Neural progenitor cell (in vitro differentiated cells): ENCODE measurements at places on chromosomes 1 and 21. TPM values are rescaled to one million over a fixed set of nuclear protein-coding genes. Genes with fewer than 3 reads are reported as not detected.

TNNT2 gene
- 3.1 and 13.2 TPM in 2 replicates for total RNA-seq

FCGR1A gene
- not detected in 2 replicates for total RNA-seq

CLDN17 gene
- not detected in 2 replicates for total RNA-seq

PHLDA3 gene
- 1.9 and 11.8 TPM in 2 replicates for total RNA-seq

E2F2 gene
- total RNA-seq = 3.4 and 7.0 TPM in 2 replicates

DNA sequence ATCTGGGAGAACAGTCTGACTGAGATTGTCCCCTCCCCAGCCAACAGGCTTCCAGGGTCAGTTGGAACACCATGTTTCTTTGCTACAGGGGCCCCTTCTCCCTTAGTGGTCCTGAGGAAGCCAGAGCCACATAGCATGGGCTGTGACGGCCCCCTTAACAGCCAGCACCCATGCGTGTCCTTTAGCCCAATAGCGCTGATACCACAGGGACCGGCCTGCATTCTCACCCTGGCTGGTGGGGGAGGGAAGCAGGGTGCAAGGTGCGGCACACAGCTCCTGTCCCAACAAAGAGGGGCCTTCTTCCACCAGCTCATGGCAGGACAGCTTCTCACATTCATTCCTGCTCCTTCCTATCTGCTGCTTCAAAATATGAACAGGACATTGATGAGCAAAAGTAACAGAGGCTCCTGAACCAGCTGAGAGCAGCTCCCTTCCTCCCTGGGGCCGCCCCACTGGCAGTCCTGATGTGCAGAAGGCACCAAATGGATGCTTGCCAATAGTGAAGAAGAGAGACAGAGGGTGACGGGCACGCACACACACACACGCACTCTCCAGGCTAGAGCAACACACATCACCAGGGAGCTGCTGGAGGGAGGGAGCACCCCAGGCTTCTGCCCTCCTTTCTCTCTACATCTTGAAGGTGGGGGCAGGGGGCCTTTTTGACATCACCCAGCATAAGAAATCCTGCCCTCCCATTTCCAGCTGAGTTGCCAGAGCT lies 99.4 kb downstream of the CRYAA start:
- no peak for DNase-seq
- H3K36me3 ChIP-seq = no peaks in the 10 kb centered on the region
- no peak overlapping the region for H3K4me3 ChIP-seq
- H3K4me1 ChIP-seq = no peaks in the 10 kb centered on the region

GRCh38 chr1:200561856-200562214 lies 58.7 kb downstream of the KIF14 start:
- H3K27ac ChIP-seq = no peak overlapping the region
- peaks cover 3% of the 10 kb centered on the region for H3K4me1 ChIP-seq
- no peak for DNase-seq

- no peak overlapping the region for H3K4me3 ChIP-seq
- H3K4me1 ChIP-seq = peaks cover 3% of the 10 kb centered on the region
- no peaks in the 10 kb centered on the region for H3K36me3 ChIP-seq
- H3K27me3 ChIP-seq = no peaks in the 10 kb centered on the region
- peak; percentile 42 for DNase-seq
These were observed 5.1 kb upstream of the CTSK start for GRCh38 chr1:150813028-150813707.

DNA sequence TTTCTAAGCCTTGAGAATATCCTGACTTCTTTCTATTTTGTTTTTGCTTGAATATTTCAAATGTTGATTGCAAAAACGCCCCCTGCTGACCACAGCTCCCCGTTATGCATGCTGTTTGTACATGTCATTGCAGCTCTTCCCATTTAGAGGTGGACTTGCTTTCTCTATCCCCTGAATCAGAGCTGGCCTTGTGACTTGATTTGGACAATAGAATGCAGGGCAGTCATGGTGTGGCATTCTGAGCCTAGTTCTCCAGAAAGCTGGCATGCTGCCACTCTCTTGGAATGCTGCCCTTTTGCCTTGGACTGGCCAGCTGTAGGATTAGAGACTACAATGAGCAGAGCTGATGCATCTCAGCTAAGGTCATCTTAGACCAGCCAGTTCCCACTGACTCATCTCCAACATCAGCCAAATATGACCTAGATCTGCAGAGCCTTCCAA lies 1561.5 kb downstream of the MRPL39 start:
- H3K4me3 ChIP-seq = no peak overlapping the region
- DNase-seq = peak; percentile 1
- no peak overlapping the region for H3K27ac ChIP-seq
- H3K4me1 ChIP-seq = no peaks in the 10 kb centered on the region
- H3K27me3 ChIP-seq = no peaks in the 10 kb centered on the region

GRCh38 chr1:240099329-240099728 lies 7.6 kb downstream of the FMN2 start:
- H3K27ac ChIP-seq = no peak overlapping the region
- H3K36me3 ChIP-seq = no peaks in the 10 kb centered on the region

GRCh38 chr1:210446479-210446878 lies 117.8 kb downstream of the HHAT start:
- H3K27me3 ChIP-seq = no peaks in the 10 kb centered on the region
- H3K27ac ChIP-seq = no peak overlapping the region
- peak; percentile 66 for DNase-seq
- no peak overlapping the region for H3K4me3 ChIP-seq
- peaks cover 16% of the 10 kb centered on the region for H3K4me1 ChIP-seq
- no peaks in the 10 kb centered on the region for H3K36me3 ChIP-seq

DNA sequence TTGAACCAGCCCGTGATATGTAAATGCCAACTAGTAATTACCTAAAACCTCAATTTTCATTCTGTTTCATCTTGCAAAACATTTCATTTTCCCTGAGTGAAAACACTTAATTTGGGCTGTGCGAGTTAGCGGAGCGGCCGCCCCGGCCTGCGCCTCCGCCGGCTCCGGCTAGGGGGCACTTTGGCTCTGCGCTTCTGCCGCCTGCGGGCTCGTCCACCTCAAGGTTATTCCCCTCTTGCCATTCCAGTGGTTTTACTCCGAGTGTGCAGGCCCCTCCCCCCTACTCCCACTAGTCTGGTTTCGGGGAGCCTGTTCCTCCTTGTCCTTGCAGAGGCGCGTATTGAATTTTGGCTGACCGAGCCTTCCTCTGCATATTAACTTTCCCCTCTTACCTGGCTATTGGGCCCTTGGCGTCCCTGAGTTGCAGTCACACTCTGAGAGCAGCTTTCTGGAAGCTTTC lies 55.6 kb downstream of the PEX14 start:
- peaks cover 36% of the 10 kb centered on the region for H3K4me1 ChIP-seq
- peak; percentile 85 for DNase-seq
- H3K4me3 ChIP-seq = peak overlapping the region; percentile 19
- no peaks in the 10 kb centered on the region for H3K27me3 ChIP-seq
- no peak overlapping the region for H3K27ac ChIP-seq
- no peaks in the 10 kb centered on the region for H3K36me3 ChIP-seq

GRCh38 chr21:36589352-36589971 lies 109.5 kb upstream of the SIM2 start:
- no peak overlapping the region for H3K4me3 ChIP-seq
- no peaks in the 10 kb centered on the region for H3K4me1 ChIP-seq
- H3K36me3 ChIP-seq = no peaks in the 10 kb centered on the region

- no peak for DNase-seq
- no peak overlapping the region for H3K4me3 ChIP-seq
- no peaks in the 10 kb centered on the region for H3K27me3 ChIP-seq
- H3K27ac ChIP-seq = no peak overlapping the region
- H3K4me1 ChIP-seq = peaks cover 3% of the 10 kb centered on the region
- H3K36me3 ChIP-seq = no peaks in the 10 kb centered on the region
These were observed 38.2 kb downstream of the SLC19A1 start for GRCh38 chr21:45504021-45504515.

- no peaks in the 10 kb centered on the region for H3K27me3 ChIP-seq
- H3K4me1 ChIP-seq = no peaks in the 10 kb centered on the region
- H3K27ac ChIP-seq = no peak overlapping the region
- DNase-seq = no peak
These were observed 25.6 kb downstream of the LRRC41 start for GRCh38 chr1:46277658-46278373.

GRCh38 chr1:24149866-24150233 lies 6.9 kb upstream of the IL22RA1 start:
- DNase-seq = no peak
- H3K36me3 ChIP-seq = no peaks in the 10 kb centered on the region
- H3K4me1 ChIP-seq = peaks cover 24% of the 10 kb centered on the region
- H3K4me3 ChIP-seq = no peak overlapping the region

DNA sequence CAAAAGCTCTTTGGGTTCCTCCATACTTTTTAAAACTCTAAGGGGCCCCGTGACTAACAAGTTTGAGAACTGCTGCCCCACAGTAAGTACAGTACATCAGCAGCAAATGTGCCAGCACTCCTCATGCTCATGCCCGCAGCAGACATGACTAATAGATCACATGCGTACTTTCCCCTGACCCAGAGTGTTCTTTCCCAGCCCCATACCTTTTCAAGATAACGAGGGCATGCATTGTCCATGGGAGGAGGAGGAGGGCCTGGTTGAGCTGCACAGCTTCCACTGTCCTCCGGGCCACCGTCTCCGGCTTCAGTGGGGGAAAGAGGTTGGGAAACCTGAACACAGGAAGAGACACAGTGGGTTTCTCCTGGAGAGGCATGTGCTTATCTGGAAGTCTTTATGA lies 45.5 kb downstream of the DHRS3 start:
- DNase-seq = no peak
- no peak overlapping the region for H3K27ac ChIP-seq
- H3K27me3 ChIP-seq = no peaks in the 10 kb centered on the region
- H3K4me3 ChIP-seq = no peak overlapping the region

DNA sequence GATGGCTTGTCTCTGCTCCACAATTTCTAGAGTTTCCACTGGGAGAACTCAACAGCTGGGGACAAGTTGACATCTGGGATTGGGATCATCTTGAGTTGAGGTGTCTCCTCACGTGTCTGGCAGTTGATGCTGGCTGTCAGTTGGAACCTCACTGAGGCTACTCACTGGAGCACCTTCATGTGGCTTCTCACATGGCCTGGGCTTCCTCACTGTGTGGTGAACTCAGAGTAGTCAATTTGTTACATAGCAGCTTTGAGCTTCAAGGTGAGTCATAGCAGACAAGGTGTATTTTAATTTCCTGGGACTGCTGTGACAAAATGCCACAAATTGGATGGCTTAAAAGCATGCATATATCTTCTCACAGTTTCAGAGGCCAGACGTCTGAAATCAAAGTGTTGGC lies 44.0 kb downstream of the NTNG1 start:
- H3K27me3 ChIP-seq = no peaks in the 10 kb centered on the region
- no peak overlapping the region for H3K4me3 ChIP-seq
- H3K4me1 ChIP-seq = peaks cover 19% of the 10 kb centered on the region
- no peaks in the 10 kb centered on the region for H3K36me3 ChIP-seq
- no peak overlapping the region for H3K27ac ChIP-seq
- no peak for DNase-seq

DNA sequence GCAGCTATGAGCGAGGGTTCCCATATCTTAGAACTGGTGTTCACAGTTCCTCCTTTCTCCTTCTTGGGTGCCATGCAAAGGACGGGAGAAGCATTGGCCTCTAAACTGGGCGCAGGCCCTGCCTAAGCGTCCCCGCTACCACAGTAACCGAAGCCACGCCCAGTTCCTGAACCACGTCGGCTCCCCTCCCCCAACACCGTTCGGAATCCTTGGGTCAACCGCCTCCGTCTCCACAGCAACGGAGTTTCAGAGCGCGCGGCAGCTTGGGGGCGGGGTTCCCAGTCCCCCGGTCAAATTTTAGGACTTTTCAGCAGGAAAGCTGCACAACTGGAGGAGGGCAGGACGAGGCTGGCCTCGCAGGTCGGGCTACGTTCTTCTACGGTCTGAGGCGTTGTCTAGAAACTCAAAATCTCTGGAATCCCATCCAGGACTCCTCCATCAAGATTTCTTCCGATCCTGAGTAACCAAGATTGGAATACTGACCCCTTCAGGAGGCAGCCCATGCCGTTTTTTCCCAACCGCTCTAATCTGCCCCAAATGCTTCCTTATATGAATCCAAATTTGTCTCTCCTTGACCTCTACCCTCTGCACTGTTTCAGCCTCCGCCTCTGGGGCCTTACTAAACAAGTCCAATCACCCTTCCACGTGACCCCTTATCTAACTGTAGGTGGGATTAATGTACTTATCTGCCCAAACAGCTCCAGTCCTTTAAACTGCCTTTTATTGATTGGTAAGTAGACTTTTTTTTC lies at the start of gene SPAG17:
Gene SPAG17 (minus strand): TSS at position 145 of the 749 bp plus-strand sequence. CDS start 71 bp downstream, at position 74.
- no peaks in the 10 kb centered on the region for H3K36me3 ChIP-seq
- H3K4me3 ChIP-seq = peak within 1 kb of the TSS; percentile 59
- peak; percentile 98 for DNase-seq

- no peak for DNase-seq
- H3K4me3 ChIP-seq = peak overlapping the region; percentile 11
- H3K27me3 ChIP-seq = no peaks in the 10 kb centered on the region
- H3K36me3 ChIP-seq = no peaks in the 10 kb centered on the region
- peak overlapping the region; percentile 22 for H3K27ac ChIP-seq
These were observed 17.8 kb downstream of the ARHGEF16 start for GRCh38 chr1:3472088-3472850.

GRCh38 chr1:245971711-245972085 lies 535.4 kb downstream of the SMYD3 start:
- no peak overlapping the region for H3K4me3 ChIP-seq
- H3K27ac ChIP-seq = no peak overlapping the region
- no peaks in the 10 kb centered on the region for H3K4me1 ChIP-seq
- DNase-seq = no peak
- H3K27me3 ChIP-seq = no peaks in the 10 kb centered on the region
- no peaks in the 10 kb centered on the region for H3K36me3 ChIP-seq

GRCh38 chr1:48807554-48808260 lies 31.0 kb upstream of the BEND5 start:
- no peaks in the 10 kb centered on the region for H3K36me3 ChIP-seq
- no peak overlapping the region for H3K27ac ChIP-seq
- no peak overlapping the region for H3K4me3 ChIP-seq
- no peaks in the 10 kb centered on the region for H3K27me3 ChIP-seq

DNA sequence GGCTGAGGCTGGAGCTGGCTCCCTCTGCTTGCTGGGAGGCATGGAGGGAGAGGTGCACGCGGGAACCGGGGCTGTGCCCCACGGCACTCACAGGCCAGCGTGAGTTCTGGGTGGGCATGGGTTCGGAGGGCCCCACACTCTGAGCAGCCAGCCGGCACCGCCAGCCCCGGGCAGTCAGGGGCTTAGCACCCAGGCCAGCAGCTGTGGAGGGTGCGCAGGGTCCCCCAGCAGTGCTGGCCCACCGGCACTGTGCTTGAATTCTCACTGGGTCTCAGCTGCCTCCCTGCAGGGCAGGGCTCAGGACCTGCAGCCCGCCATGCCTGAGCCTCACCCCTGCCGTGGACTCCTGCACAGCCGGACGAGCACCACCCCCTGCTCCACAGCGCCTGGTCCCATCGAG lies 164.9 kb upstream of the PLD5 start:
- no peaks in the 10 kb centered on the region for H3K27me3 ChIP-seq
- DNase-seq = no peak
- H3K4me1 ChIP-seq = no peaks in the 10 kb centered on the region
- H3K36me3 ChIP-seq = no peaks in the 10 kb centered on the region
- no peak overlapping the region for H3K4me3 ChIP-seq

- H3K27ac ChIP-seq = no peak overlapping the region
- no peak for DNase-seq
- H3K27me3 ChIP-seq = no peaks in the 10 kb centered on the region
These were observed 23.7 kb upstream of the C1orf198 start for GRCh38 chr1:230892018-230892491.

- no peak overlapping the region for H3K27ac ChIP-seq
- H3K27me3 ChIP-seq = peaks cover 20% of the 10 kb centered on the region
These were observed 165.0 kb upstream of the IRF2BP2 start for GRCh38 chr1:234774971-234775370.
